Thyroid gland (tissue), 4 donors: ENCODE measurements at places on chromosomes 5 and 9. TPM values are rescaled to one million over a fixed set of nuclear protein-coding genes. Genes with fewer than 3 reads are reported as not detected.

DNA sequence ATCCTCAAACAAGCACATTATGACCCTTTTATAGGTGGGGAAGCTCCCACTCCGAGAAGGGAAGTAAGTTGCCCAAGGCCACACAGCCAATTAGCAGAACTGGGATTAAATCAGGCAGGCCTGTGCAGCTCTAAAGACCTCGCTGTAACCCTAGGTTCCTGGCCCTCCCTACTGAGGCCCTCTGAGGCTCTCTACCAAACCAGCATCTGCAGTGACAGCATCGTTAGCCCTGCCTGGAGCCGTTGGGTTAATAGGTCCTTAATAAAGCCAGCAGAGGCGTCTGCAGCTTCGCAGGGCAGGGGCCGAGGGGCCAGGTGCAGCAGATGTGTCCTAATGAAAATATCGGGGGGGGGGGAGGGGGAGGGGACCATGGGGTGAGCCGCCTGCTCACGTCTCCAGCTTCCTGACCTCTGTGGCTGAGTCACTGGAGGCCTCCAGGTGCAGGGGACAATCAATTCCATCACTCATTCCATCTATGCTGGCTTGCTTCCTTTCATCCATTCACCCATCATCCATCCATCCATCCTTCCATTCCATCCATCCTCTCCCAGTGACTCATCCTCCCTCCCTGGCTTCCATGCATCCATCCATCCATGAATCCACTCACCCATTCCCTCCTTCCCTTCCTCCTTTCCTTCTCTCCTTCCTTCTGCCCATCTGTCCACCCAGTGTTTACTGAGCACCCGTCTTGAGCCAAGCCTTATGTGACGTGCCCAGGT, 203.9 kb downstream of the C9orf50 start:
- no peak for DNase-seq

BAAT gene
- total RNA-seq: not detected

DNA sequence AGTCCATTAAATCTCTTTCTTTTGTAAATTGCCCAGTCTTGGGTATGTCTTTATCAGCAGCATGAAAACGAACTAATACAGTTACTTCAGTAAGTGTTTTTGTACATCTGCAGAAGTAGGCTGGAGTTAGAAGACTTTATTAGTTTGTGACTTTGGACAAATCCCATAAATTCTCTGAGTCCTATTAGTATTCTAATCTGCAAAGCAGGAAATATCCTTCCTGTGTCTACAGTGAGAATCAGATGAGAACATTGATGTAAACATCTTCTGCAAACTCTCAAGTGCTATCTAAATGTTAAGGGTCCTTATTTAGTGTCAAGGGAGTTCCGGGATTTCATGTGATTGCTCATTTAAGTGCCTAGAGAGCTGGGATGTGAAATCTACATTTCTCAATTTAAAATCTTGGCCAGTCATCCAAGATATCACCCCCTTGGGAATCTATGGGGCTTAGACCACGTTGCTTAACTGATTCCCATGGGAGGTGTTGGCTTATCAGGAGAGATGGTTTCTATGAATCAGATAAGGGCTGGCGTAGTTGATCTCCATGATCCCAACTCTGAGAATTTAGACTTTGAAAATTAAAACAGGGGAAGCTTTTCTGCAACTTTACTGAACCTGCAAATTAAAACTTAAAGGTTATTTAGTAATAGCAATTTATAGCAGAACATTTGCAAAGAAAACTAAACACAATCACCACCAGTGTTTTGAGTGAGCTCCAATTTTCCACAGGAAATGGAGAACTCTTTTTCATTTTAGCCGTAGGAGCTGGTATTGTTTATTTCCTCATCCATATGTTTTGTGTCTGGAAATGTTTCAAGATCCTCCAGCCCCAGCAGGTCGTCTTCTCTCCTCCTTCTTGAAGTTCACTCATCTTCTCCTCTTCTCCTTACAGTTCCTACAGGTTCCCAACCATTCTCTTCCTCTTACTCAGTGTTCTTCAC, 241.6 kb upstream of the CD180 start:
- no peak for DNase-seq

GRCh38 chr5:172168311-172168710, 19.7 kb downstream of the STK10 start:
- no peak for DNase-seq

SLCO6A1 gene
- not detected for total RNA-seq

GRCh38 chr5:31237174-31237573, 43.7 kb downstream of the CDH6 start:
- no peak for DNase-seq

DNA sequence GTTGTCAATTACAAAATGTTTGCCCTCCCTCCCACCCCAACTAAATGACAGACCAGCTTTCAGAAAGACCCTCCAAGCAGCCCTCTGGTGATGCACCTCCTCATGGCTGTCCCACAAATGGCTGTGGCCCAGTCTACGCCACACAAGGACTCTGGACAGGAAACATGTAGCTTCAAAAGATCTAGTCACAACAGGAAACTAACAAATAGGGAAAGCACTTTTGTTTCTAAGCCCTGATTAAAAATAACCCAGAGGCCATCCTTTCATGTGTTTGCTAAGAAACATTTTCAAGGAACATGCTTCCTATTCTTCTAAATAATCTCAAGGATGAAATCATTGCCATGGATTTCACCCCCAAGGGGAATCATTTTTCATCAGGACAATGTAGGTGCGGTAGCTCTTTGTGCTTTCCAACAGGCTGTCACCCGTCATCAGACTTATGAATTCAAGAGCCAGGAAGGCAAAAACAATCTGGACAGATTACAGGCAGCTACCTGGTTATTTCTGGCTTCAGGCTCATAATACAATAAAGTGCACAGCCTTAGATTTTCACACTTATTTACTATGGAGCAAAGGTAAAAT, 20.1 kb downstream of the PCSK1 start:
- DNase-seq: no peak

DNA sequence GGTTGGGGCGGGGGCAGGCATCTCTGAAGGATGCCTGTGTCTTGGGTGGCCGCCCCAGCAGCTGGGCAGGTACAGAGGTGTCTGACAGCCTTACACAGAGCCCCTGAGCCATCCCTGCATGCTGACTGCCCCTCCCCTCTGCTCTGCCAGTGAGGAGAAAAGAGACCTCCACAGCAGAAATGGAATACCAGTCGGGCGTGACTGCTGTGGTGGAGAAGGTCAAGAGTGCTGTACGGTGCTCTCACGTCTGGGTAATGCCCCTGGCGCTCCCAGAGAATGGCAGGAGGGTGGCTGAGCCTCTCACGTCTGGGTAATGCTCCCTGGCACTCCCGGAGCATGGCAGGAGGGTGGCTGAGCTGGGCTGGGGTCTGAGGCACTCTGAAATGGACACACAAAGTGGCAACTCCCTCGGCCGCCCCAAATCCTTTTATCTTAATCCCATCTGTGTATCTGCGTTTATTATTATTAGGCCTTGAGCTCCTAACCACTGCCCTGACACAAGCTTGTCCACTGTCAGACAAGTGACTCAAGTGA, 2.5 kb upstream of the RABL6 start:
- DNase-seq: peak; percentile 43

DNA sequence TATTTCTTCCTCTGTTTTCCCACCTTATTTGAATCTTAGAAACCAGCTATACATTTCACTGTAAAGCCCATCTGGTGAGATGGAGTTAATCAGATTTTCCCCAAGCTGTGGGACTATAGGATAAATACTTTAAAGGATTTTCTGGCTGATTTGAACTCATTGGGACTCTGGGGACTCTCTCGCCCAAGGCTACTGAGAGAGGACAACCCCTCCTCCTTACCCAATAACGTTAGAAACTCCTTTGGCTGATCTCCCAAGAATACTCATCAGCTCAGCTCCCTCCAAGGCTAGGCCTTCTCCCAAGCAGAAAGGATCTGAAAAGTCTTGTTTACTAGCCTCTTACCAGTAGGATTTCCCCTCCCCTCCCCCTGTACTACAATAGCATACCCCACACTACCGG, 1.5 kb upstream of the GLRA1 start:
- no peak for DNase-seq

- DNase-seq: no peak
Measured at GRCh38 chr9:15867334-15867733, 314.5 kb downstream of the CCDC171 start.

- no peak for DNase-seq
Measured at GRCh38 chr9:95080961-95081647, 236.4 kb downstream of the FANCC start.

FREM1 gene
- 1.2 TPM for total RNA-seq

GRCh38 chr5:135402031-135402430, 3.0 kb upstream of the MACROH2A1 start:
- no peak for DNase-seq

GRCh38 chr5:149666212-149666852, 63.8 kb upstream of the PPARGC1B start:
- no peak for DNase-seq

GRCh38 chr9:116895961-116896360, 208.9 kb downstream of the TRIM32 start:
- DNase-seq: no peak

TLR4 gene
- total RNA-seq: 59.0 TPM

GRCh38 chr9:106885451-106885850, 22.5 kb downstream of the ZNF462 start:
- DNase-seq: peak; percentile 64

DNA sequence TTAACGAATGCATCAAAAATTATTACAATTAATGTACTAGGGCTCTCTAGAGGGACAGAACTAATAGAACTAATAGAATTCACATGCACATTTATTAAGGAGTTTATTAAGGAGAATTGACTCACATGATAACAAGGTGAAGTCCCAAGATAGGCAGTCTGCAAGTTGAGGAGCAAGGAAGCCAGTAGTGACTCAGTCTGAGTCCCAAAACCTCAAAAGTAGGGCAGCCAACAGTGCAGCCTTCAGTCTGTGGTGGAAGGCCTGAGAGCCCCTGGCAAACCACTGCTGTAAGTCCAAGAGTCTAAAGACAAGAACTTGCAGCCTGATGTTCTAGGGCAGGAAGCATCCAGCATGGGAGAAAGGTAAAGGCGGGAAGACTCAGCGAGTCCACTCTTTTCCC, 633.8 kb downstream of the SEMA5A start:
- DNase-seq: no peak

- no peak for DNase-seq
Measured at GRCh38 chr5:11062397-11062796, 301.4 kb upstream of the DAP start.

RNF180 gene
- 65.8 TPM for total RNA-seq

DNA sequence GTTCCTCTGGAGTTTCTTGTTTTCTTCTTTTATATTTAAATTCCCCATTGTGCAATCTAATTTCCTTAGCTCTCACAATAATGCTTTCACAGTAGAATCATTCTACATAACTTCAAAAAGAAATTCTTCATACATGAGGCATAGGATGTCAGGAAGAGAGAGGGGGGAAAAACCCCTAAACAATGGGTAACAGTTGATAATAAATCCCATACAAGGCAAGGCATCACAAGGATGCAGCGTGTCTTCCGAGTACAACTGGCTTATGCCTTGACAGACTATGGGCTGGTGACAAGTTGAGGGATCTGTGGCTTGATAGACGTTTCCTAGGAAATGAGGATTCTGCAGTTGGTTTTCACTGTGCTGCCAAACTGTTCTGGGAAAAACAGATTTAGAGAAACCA, 247.4 kb downstream of the ARL15 start:
- DNase-seq: no peak

BASP1 gene
- total RNA-seq: 29.2 TPM

DNA sequence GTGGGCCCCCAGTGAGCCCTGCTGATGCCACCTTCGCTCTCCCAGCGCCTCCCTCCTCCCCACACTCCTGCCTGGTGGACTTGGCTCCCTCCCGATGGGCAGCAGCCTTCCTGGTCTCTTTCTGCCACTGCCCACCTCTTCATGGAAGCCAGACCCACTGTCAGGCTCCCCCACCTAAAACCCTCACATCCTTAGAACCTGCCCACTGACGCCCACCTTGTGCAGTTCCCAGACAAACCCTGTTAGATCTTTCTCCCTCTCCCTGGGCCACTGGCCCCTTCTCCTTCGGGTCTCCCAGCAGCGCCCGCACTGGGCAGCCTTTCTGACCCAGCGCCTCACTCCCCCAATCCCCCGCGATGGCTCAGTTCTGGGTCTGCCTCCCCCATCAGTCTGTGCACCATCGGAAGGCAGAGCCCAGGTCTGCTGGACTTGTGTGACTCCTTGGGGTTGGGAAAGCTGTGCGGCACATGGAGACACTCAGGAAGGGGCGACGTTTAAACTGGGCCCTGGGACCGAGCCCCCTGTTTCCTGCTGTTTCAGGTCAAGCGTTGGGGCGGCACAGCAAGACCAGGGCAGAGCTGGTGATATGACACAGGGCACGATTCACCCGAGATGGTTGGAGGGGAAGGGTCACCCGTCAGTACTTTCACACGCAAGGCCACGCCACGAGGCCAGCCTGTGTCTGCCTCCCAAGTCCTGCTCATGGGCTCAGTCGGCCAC, 17.4 kb downstream of the MYMK start:
- no peak for DNase-seq

- DNase-seq: no peak
Measured at GRCh38 chr9:135729480-135729879, 27.5 kb downstream of the KCNT1 start.

PCDHGC4 gene
- 5.4 TPM for total RNA-seq

PCDHGB1 gene
- 7.5 TPM for total RNA-seq

- DNase-seq: no peak
Measured at GRCh38 chr5:86679949-86680348, 62.2 kb downstream of the COX7C start.

DNA sequence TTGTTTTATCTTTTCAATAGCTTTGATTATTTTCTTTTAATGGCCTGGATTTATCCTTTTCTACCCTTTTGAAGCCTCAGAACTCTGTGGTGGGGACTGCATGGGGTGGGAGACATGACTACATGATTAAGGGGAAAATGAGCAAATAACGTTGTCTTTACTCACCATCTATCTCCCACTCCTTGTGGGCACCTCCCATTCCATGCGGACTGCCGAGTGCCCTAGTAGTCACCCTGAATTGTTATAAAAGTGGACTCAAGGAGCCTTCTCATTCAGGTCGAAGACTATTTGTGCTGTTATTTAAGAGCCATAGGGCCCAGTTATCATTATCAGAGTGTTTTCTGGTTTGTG, 281.8 kb downstream of the MLLT3 start:
- no peak for DNase-seq

ZFP37 gene
- total RNA-seq: 4.6 TPM

ECM2 gene
- 4.9 TPM for total RNA-seq

GRCh38 chr9:29826421-29826820, 2253.1 kb upstream of the C9orf72 start:
- DNase-seq: no peak

DNA sequence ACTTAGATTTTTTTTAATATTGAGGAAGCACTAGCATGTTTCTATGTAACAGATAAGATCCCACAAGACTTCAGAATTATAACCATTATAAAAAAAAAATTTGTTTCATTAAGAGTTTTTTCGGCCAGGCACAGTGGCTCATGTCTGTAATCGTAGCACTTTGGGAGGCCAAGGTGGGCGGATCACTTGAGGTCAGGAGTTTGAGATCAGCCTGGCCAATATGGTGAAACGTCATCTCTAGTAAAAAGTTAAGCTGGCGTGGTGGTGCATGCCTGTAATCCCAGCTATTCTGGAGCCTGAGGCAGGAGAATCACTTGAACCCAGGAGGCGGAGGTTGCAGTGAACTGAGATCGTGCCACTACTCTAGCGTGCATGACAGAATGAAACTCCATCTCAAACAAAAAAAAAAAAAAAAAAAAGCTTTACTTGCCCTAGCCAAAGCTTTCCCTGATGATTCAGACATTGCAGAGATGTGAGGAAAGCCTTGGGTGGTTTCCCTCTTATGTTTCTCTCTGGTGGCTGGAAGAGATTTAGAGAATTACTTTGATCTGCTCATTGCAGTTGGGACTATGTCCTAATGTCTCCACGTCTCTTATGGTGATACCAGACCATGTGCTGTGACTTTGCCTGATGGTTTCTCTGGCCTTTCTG, 65.4 kb downstream of the EGFLAM start:
- no peak for DNase-seq

GRCh38 chr5:52784737-52785136, 3.0 kb upstream of the ITGA1 start:
- DNase-seq: no peak

IRX1 gene
- total RNA-seq: 0.38 TPM

SLC6A18 gene
- not detected for total RNA-seq
